Frontal cortex (tissue), 4 donors: ENCODE measurements at places on chromosomes 1 and 21.

DNA sequence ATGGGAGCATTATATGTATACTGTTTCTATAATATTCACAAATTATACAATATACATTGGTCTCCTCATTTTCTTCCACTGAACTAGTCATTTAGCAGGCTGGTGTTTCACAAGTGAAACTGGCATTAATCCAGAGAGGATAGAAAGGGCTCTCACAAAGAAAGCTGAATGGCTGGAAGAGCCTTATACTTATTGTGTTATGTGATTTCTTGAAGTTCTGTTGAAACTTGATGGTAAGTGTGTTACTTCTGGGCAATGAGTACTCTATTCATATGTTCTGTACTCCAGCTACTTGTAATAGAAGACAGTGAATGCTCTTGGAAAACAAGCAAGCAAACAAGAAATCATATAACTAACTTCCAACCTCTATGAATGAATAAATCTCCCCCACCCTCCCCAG is 14.9 kb downstream of the STX12 start:
- no peak for DNase-seq

- DNase-seq, result no peak
Observed at GRCh38 chr1:56034847-56035481, 544.4 kb downstream of the PLPP3 start.

DNA sequence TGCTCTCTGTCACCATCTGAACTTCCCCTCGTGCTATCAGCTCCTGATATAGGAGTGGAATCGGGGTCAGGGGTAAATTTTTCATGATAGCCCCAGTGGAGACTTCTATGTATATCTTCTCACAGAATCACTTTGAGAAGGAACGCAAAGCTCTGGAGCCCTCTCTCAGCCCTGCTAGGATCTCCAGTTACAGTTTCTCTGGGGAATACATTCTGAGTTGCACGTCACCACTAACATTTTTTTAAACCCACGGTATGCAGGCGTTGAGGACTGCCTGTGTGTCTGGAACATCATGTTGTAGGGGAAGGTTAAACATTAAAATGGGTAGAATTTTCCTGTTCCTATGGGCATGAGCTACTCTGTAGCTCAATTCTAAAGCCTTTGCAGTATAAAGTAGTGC is 116.4 kb upstream of the FAM78B start:
- no peak for DNase-seq

DNA sequence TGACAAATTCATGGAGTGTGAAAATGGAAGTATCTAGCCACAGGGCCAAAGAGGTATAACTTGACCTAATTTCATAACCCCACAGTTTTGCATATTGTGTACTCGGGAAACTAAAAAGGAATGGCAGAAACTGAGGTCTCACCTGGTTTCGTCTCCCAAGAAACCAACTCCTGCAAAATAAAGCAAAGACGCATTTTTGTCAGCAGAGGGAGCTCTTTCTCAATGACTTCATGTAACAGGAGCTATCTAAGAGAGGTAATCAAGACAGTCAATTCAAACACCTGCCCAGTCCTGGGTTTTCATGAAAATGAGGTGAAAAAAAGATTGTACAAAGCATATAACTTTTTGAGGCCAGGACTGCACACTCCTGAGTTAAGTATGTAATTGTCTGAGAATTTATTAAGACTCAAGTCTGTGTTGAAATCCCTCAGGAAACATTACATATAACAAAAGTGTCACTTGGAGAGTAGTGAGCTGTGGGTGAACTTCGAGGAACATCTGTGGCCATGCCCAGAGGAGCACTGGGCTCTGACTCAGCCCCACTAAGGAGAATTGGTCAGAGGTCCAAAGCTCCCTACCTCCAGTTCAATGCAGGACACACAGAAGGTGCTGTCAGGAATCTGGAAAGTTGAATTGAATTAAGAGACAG is 17.6 kb downstream of the FCRL4 start:
- peak; percentile 17 for DNase-seq

GRCh38 chr21:20652846-20653245 is 345.4 kb upstream of the NCAM2 start:
- no peak for DNase-seq

- DNase-seq, result no peak
Observed at GRCh38 chr1:153534226-153534924, 1.4 kb downstream of the S100A6 start.
